ENCODE measurements at places on chromosomes 12 and 14.

DNA sequence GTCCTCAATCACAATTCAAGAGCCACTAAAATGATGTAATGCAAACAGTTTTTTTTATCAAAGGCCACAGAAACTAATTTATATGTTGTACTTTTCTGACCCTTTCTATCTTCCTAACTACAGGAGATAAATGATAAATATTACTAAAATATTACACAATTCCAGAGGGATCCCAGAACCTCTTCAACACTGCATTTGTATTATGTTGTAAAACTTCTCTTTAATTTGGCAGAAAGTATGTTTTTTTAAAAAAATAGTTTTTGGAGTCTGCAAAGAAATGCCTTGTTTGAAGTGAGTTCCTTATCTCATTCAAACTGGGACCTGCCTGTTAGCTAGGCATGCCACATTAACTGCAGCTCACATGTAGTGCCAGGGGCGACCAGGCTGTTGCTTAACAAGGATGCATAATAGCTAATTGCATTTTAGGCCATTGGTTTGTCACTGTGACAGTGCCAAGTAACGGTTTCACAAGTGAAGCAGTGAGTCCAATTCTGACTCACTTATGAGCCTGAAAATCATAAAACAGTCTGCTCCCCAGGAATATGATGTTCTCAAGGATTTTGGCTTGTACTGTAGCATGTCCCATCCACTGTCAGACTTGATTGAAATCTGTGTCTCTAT, 266.9 kb downstream of the KTN1 start:
- no peak for DNase-seq

GRCh38 chr12:129049917-129050316, 196.6 kb downstream of the GLT1D1 start:
- DNase-seq: no peak

- no peak for DNase-seq
Observed at GRCh38 chr14:75220156-75220555, 43.7 kb upstream of the TMED10 start.

GRCh38 chr12:110203546-110203945, 77.5 kb upstream of the ATP2A2 start:
- DNase-seq: no peak

DNA sequence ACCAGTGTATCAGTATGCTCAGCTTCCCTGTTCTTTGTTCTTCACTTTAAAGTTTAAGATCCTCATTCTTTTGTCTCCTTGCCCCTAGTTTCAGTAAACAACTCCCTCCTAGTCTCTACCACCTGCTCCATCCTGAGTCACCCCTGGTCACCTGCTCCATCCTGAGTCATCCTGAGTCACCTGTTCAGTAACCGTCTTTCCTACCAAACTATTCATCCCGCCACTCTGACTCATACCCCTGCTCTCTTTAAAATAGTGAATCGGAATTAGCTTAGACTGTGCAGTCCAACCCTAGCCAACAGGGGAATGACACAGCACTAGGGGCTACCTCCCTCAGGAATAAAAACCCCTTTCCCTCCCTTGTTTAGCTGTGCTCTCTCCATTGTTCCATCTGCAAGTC, 888.1 kb upstream of the MDGA2 start:
- no peak for DNase-seq

- DNase-seq: no peak
Observed at GRCh38 chr12:110907583-110907982, 12.8 kb downstream of the MYL2 start.

DNA sequence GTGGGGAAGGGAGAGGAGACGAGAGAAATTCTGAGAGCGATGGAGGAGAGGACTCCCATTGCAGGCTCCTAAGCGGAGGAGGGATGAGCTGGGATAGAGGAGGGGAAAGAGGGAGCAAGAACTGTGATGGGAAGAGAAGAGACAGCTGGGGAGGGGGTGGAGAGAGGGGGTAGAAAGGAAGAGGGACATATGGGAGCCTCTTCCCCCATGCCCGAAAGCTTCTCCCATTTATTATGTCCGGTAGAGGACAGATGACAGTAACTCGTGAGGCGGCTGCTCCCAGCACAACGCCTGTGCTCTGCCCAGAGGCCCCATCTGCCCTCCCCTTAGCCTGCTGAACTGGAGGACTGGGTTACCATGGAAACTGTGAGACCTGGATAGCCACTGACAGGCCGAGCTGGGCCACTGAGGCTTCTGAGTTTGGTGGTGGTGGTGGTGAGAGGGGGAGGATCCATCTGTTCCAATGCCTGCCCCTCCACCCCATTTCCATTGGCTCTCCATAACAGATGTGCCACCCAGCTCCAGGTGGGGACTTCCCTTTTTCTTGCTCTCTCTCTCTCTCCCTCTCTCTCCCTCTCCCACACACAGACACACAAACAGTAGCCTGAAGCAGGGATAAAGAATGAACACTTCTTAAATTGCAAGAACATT, 8.3 kb downstream of the CPNE6 start:
- no peak for DNase-seq

- no peak for DNase-seq
Observed at GRCh38 chr12:50505675-50506530, 1.1 kb downstream of the DIP2B start.

- no peak for DNase-seq
Observed at GRCh38 chr12:122937622-122938091, 28.6 kb downstream of the ABCB9 start.

DNA sequence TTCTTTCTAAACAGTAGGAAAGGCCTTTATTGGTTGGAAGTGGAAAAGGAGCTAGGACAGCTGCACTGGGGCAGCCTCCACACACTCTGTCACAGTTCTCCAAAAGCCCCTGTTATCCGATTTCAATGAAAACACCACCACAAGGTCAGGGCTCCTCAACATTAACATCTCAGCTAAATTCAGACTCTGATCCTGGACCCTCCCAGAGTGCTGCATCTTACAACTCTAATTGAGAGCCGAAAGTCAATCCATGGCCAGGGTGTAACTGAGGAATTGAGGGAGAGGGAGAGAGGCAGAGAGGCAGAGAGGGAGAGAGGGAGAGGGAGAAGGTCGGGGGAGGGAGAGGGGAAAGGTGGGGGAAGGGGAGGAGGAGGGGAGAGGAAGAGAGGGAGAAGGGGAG, 32.1 kb downstream of the DICER1 start:
- DNase-seq: no peak

DNA sequence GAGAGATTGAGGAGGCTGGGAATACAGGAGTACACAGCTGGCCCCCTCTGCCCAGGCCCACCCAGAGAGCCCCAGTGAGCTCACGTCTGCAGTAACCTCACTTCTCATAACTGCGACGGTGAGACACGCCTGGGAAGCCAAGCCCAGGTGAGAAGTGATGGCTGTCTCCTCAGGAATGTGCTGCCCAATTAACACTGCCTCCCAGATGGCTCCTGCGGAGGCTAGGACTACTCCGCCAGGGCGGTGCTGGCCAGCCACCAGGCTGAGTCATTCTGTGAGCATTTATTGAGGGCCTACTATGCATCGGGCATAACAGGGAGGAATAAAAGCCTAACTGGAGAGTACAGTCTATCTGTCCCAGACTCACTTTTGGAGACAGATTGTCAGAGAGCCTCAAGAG, 9.3 kb upstream of the TMEM106C start:
- DNase-seq: no peak

GRCh38 chr12:19915392-19916195, 452.7 kb upstream of the PDE3A start:
- no peak for DNase-seq

DNA sequence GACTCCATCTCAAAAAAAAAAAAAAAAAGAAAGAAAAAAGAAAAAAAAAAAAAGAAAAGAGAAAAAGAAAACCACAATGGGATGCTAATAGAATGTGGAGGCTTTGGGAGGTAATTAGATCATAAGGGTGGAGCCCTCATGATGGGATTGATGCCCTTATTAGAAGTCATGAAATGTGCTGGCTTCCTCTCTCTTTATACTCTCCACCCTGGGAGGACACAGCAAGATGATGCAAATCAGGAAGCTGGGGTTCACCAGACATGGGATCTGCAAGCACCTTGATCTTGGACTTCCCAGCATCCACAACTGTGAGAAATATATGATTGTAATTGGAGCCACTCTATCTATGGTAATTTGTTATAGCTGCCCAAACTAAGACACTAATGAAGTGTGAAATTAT, 13.4 kb upstream of the DRAM1 start:
- DNase-seq: no peak

DNA sequence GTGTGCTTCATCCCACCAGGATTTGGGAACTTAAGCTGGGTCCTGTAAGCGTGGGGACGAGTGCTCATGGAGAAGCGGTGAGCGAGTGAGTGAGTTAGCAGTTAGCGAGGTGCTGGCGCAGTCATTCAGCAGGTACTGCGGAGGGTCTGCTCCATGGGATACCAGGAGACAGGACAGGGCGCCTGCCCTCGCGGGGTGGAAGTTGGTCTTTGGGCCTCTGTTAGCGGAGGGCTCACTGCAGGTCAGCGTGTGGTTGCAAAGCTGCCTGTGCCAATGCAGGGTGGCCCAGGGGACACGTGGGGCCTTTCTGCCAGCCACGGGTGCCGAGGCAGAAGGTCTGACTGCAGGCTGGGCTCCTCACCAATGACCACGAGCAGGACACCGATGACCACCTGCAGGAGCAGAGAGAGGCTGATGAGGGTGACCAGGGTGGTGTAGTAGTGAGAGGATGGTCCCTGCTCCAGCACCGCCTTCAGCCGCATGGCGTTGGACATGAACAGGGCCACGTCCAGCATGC, 97.6 kb downstream of the NINJ2 start:
- no peak for DNase-seq

- DNase-seq: no peak
Observed at GRCh38 chr14:92737619-92738188, 10.7 kb downstream of the LGMN start.

DNA sequence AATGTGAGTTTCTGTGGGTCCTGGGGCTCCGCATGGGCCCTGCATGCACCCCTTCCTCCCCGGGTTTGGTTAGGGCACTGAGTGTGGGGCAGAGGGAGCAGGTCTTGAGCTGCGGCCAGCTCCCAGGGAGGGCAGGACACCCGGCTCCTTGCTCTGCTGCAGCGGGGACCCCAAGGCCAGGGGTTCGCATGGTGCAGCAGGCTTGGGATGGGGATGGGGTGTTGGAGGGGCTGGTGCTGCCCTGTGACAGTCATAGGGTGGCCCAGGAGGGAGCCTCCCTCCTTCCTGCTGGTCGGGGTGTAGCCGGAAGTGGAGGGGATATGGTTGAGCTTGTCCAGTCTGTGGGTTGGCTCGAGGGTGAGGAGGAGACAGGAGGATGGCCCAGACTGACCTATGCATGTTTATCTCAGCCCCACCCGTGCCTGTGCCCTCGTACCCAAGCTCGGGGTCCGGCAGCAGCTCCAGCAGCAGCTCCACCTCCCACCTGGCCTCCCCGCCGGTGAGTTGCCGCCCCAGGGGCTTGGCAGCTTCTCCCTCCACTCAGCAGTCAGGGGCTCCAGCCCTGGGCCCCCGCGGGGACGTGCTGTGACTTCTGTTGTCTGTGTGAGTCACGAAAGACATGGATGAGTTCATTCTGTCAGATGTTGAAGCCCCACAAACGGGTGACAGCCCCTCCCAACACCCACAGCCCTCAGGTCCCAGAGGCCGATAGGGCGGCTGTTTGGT, 16.0 kb downstream of the ULK1 start:
- no peak for DNase-seq

- no peak for DNase-seq
Observed at GRCh38 chr12:89210277-89210676, 142.0 kb downstream of the DUSP6 start.

DNA sequence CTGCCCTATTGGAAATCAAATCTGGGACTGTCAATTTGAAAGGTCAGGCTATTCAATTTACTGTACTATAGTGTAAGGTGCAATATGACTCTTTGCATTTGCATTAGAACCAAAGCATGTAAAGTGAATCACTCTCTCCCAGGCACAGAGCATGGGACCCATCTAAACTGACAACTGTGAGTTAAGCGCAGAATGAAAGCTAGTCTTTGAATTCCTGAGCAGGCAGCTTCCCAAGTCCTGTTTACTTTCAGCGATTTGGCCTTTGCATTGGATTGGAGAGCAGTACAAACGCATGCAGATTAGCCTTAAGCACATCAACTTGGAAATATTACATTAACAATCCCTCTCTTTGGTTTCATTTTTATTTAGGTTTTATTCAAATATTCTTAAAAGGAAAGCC, 74.6 kb downstream of the RERG start:
- no peak for DNase-seq

DNA sequence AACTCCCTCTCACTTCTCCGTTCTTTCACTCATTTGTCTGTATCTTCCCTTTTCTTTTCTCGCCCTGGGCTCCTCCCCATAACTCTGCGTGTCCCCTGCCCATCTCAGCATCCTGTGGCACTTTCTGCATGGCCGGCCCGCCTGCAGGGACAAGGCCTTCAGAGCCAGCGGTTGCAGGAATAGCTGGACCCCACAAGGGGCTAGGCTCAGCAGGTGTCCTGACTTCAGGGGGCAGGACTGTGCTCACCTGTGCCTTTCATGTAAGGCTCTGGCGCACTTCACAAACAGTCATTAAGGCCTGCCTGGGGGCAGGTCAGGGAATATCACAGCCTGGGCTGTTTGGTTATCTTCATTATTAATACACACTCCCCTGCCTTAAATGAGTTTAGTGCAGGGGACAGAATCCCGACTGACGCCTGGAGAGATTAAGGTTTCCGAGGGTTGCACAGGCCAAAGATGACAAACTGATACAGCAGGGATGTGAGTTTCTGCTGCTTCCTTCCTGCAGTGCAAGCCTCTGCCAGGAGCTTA, 768.8 kb upstream of the TBX3 start:
- no peak for DNase-seq
